Myocyte (in vitro differentiated cells): ENCODE measurements at places on chromosomes 12 and 14. TPM values are rescaled to one million over a fixed set of nuclear protein-coding genes. Genes with fewer than 3 reads are reported as not detected.

The VWF gene
- 0.16 TPM in 2 replicates for total RNA-seq

The EPS8 gene
- 65.2 and 80.3 TPM in 2 replicates for total RNA-seq

The CCDC197 gene
- total RNA-seq: not detected in 2 replicates

The CLEC4E gene
- total RNA-seq: not detected in 2 replicates

The MYF5 gene
- total RNA-seq: 87.5 and 101 TPM in 2 replicates

The MAP3K9 gene
- 0.42 and 0.53 TPM in 2 replicates for total RNA-seq

The ERG28 gene
- total RNA-seq: 8.4 and 11.7 TPM in 2 replicates

The TGFB3 gene
- 30.6 and 44.6 TPM in 2 replicates for total RNA-seq

The KRT83 gene
- total RNA-seq: not detected in 2 replicates

The LRRC10 gene
- total RNA-seq: not detected in 2 replicates

The SLC2A14 gene
- not detected in 2 replicates for total RNA-seq

The ACOT4 gene
- total RNA-seq: 0.05 and 0.13 TPM in 2 replicates

The CPNE6 gene
- not detected in 2 replicates for total RNA-seq

The SIX6 gene
- 0.08 TPM in 1 of 2 replicates, not detected in the other for total RNA-seq

The RNU6-7 gene
- not detected in 2 replicates for total RNA-seq

The C3AR1 gene
- total RNA-seq: 0.08 TPM in 1 of 2 replicates, not detected in the other

The CD163L1 gene
- 5.7 and 11.2 TPM in 2 replicates for total RNA-seq

The TMEM263 gene
- total RNA-seq: 77.9 and 105 TPM in 2 replicates

The NRXN3 gene
- total RNA-seq: 0.05 and 0.16 TPM in 2 replicates

The LTBP2 gene
- 16.5 and 18.6 TPM in 2 replicates for total RNA-seq

The PZP gene
- not detected in 2 replicates for total RNA-seq

The ERP27 gene
- 0.47 TPM in 1 of 2 replicates, not detected in the other for total RNA-seq

The HOTAIR gene
- 1.4 and 1.7 TPM in 2 replicates for total RNA-seq

The FOXN4 gene
- total RNA-seq: not detected in 2 replicates

The PPP1R36 gene
- 0.35 TPM in 1 of 2 replicates, not detected in the other for total RNA-seq

The NID2 gene
- 29.7 and 50.9 TPM in 2 replicates for total RNA-seq

The DAD1 gene
- total RNA-seq: 269 and 398 TPM in 2 replicates

The CLEC1B gene
- not detected in 2 replicates for total RNA-seq

The PSMB11 gene
- not detected in 2 replicates for total RNA-seq

The INHBC gene
- total RNA-seq: not detected in 2 replicates

The MEG3 gene
- total RNA-seq: 289 and 326 TPM in 2 replicates

The CLEC1A gene
- total RNA-seq: not detected in 2 replicates

The DIO2 gene
- total RNA-seq: 5.0 and 30.7 TPM in 2 replicates
